ENCODE measurements at places on chromosomes 3 and 15.

GRCh38 chr3:74352166-74352565, 262.3 kb downstream of the CNTN3 start:
- H3K36me3 ChIP-seq: no peaks in the 10 kb centered on the region
- DNase-seq: no peak
- H3K27ac ChIP-seq: no peak overlapping the region
- H3K27me3 ChIP-seq: no peaks in the 10 kb centered on the region

DNA sequence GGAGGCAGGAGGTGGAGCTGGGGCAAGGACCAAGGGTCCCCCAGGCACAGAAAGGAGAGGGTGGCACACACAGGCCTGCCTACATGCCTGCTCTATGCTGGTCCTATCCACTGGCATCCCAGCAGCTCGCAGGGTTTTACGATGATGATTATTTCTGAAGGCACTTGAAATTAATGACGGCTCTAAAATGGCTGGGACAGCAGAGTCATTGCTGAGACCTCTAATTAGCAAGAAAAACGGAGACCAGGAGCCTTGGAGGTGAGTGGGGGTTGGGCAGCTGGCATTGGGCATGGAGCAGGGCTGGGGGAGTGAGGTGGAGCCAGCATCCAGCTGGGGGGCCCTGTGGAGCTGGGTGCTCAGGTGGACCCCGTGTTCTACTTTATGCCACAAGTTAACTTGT, 3.5 kb upstream of the LINGO1 start:
- H3K27me3 ChIP-seq: peaks cover 70% of the 10 kb centered on the region
- no peak overlapping the region for H3K27ac ChIP-seq
- no peak for DNase-seq
- H3K4me1 ChIP-seq: peaks cover 7% of the 10 kb centered on the region
- no peak overlapping the region for H3K4me3 ChIP-seq

DNA sequence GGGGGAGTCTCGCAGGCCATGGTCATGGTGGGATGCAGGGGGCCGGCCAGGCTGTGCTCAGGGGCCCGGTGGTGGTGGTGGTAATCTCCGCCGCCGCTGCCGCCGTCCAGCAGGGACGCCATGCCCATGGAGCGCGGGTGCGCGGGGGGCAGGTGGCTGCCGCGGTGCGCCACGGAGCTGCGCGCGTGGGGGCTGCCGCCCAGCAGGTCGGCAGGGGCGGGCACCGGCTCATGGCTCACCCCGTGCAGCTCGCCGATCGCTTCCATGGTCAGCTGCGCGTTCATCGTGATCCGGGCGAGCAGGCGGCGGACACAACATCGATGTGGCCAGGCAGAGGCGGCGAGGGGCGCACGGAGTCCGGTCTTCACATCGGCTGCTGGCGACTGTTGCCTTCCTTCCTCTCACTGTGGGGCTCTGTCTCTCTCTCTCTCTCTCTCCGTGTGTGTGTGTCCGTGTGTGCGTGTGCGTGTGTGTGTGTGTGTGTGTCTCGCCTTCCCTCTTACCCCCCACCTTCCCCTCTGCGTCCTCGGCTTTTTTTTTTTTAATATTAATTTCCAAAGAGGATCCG, 451 bp downstream of the ONECUT1 start:
- H3K4me3 ChIP-seq: peak overlapping the region; percentile 83
- peaks cover 8% of the 10 kb centered on the region for H3K4me1 ChIP-seq
- peak overlapping the region; percentile 19 for H3K27ac ChIP-seq
- H3K27me3 ChIP-seq: peaks cover 85% of the 10 kb centered on the region
- no peak for DNase-seq

DNA sequence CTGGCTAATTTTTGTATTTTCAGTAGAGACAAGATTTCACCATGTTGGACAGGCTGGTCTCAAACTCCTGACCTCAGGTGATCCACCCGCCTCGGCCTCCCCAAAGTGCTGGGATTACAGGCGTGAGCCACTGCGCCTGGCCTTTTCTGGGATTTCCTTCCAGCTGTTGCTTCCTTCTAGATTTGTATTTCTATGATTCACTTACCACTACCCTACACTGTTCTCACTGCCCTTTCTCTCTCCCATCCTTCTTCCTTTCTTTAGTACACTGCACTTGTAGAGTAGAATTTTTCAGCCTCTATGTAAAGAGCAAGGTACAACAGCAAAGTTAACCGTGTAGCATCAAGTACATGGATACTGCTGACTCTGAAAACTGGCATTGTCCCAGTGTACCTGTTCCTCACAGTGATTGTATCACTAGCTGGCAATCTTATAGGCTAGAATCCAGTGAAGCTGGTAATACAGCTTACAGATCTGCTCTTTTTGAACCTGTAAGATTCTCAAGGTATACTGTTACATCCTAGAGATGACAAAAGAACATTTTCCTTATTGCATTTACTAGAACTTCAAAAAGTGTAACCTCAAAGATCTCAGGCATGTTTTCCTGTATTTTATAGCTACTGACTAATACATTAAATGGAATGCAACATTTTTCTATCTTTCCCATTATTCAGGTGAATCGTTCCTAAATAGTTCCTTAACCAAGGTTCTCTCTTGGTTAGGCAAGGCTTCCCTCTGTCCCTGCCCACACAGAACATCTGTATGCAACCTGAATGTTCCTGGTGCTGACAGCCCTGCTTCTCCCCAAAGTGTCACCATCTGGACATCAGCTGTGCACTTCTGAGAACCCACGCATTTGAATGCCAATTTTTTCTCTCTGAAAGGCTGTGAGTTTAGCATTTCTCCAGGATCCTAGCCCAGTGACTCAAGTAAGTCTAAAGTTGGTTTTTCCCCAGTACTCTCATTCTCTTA, 74.1 kb upstream of the RAP2B start:
- H3K27me3 ChIP-seq: peaks cover 9% of the 10 kb centered on the region
- H3K4me3 ChIP-seq: no peak overlapping the region
- no peaks in the 10 kb centered on the region for H3K36me3 ChIP-seq
- H3K27ac ChIP-seq: no peak overlapping the region
- no peak for DNase-seq

GRCh38 chr3:194505791-194506415, 19.1 kb upstream of the ATP13A3 start:
- no peak overlapping the region for H3K4me3 ChIP-seq
- H3K36me3 ChIP-seq: peaks cover 3% of the 10 kb centered on the region
- no peak overlapping the region for H3K27ac ChIP-seq
- no peaks in the 10 kb centered on the region for H3K27me3 ChIP-seq
- DNase-seq: no peak
- peaks cover 6% of the 10 kb centered on the region for H3K4me1 ChIP-seq

DNA sequence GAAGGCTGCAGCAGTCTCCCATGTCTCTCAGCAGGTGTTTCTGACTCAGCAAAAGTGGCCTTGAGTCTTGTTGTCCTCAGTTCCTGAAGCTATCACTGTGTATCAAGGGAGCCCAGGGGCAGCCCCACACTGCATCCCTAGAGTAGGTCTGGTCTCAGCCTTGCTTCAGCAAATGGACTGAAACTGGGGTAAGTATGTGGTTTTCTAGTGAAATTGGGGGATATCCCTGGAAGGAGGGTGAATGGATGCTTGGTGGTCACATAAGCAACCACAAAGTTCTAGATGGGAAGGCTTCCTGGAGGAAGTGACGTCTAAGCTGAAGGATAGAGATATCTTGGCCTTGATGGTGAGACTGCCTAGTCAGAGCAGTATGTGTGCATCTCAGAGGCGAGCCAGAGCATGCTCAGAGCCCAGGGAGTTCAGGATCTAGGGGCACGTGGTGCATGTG, 38.4 kb downstream of the TMEM158 start:
- H3K36me3 ChIP-seq: no peaks in the 10 kb centered on the region
- peaks cover 25% of the 10 kb centered on the region for H3K27me3 ChIP-seq
- H3K4me3 ChIP-seq: no peak overlapping the region
- H3K4me1 ChIP-seq: peaks cover 9% of the 10 kb centered on the region
- DNase-seq: no peak
- no peak overlapping the region for H3K27ac ChIP-seq

DNA sequence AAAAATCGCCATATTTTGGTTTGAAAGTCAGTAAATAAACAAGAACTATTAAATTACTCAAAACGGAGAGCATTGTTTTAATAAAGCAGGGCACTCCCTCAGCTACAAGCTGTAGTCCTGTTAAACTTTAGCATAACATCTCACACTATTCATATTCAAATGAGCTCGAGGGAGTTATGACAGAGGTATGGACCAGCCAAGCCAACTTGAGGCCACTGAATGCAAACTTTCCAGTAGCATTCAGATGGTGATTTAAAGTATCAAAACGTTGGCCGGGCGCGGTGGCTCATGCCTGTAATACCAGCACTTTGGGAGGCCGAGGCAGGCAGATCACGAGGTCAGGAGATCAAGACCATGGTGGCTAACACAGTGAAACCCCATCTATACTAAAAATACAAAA, 132.9 kb downstream of the GABRB3 start:
- no peak for DNase-seq
- no peak overlapping the region for H3K4me3 ChIP-seq
- no peaks in the 10 kb centered on the region for H3K36me3 ChIP-seq
- no peak overlapping the region for H3K27ac ChIP-seq

GRCh38 chr3:172249039-172249438, 199.2 kb downstream of the GHSR start:
- H3K4me3 ChIP-seq: no peak overlapping the region
- peaks cover 7% of the 10 kb centered on the region for H3K36me3 ChIP-seq
- DNase-seq: no peak

DNA sequence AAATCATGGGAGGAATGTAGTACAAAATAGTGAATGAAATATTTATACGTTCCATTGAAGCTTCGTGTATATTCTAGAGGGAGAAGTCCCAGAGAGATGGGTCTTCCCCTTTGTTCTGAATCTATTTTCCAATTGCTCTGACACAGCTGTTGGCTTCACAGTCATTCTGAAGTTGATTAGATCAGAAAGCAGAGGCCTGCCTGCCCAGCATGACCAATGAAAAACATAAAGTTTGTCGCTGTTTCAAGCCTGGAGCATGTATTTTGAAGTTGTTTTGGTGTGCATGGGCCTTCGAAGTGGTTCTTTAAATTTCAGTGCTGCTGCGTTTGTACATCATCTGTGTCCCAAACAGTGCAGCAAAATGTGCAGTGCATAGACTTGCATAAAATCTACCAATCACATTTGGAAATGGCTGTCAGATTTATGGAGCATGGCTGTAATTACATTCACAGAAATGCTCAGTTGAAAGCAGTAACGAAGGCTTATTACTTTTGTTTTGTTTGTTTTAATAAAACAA, 31.0 kb upstream of the RBMS3 start:
- H3K4me1 ChIP-seq: no peaks in the 10 kb centered on the region
- no peaks in the 10 kb centered on the region for H3K36me3 ChIP-seq
- no peak for DNase-seq
- H3K27ac ChIP-seq: no peak overlapping the region
- no peaks in the 10 kb centered on the region for H3K27me3 ChIP-seq
- no peak overlapping the region for H3K4me3 ChIP-seq

DNA sequence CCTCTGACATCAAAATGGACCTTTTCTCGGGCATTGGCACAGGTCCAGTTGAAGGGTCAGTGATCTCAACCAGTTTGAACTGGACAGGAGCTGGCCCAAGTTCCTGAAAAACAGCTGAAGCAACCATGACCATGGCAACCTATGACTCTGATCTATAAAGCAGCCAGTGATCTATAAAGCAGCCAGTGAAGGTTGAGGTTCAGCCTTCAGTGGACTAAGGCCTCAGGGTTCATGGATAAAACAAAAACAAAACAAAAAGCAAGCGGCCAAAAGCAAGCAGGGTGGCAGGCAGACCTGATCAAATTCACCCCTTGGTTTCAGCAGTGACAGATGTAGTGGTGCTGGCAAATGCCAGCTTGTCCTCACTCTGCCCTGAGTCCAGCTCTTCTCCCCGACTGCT, 10.0 kb upstream of the CHRNB4 start:
- peaks cover 31% of the 10 kb centered on the region for H3K27me3 ChIP-seq
- H3K36me3 ChIP-seq: no peaks in the 10 kb centered on the region
- H3K4me3 ChIP-seq: no peak overlapping the region

- no peak overlapping the region for H3K4me3 ChIP-seq
- H3K4me1 ChIP-seq: peaks cover 5% of the 10 kb centered on the region
- DNase-seq: no peak
- H3K27ac ChIP-seq: no peak overlapping the region
Measured at GRCh38 chr3:172384836-172385235, 63.4 kb downstream of the GHSR start.

DNA sequence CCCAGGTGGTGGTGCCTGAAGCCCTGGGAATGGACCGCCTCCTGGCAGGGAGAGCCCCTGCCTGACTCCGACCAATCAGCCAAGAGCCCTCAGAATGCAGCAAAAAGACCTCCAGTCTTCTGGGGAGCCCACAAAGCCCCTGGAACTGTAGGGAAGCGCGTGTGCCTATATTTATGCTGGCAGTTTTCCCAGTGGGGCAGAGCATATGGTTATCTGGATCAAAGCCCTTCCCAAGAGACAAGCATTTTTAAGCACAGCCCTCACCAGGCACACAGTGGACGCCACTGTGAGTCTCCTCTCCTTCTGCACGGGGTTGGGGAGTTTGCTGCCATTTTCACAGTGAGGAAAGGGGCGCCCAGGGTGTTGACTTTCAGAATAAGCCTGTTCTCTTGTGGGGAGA, 80.9 kb upstream of the RPL32 start:
- H3K4me1 ChIP-seq: peaks cover 19% of the 10 kb centered on the region
- no peak overlapping the region for H3K4me3 ChIP-seq
- peak overlapping the region; percentile 75 for H3K27ac ChIP-seq
- H3K36me3 ChIP-seq: peaks cover 5% of the 10 kb centered on the region
- DNase-seq: no peak

DNA sequence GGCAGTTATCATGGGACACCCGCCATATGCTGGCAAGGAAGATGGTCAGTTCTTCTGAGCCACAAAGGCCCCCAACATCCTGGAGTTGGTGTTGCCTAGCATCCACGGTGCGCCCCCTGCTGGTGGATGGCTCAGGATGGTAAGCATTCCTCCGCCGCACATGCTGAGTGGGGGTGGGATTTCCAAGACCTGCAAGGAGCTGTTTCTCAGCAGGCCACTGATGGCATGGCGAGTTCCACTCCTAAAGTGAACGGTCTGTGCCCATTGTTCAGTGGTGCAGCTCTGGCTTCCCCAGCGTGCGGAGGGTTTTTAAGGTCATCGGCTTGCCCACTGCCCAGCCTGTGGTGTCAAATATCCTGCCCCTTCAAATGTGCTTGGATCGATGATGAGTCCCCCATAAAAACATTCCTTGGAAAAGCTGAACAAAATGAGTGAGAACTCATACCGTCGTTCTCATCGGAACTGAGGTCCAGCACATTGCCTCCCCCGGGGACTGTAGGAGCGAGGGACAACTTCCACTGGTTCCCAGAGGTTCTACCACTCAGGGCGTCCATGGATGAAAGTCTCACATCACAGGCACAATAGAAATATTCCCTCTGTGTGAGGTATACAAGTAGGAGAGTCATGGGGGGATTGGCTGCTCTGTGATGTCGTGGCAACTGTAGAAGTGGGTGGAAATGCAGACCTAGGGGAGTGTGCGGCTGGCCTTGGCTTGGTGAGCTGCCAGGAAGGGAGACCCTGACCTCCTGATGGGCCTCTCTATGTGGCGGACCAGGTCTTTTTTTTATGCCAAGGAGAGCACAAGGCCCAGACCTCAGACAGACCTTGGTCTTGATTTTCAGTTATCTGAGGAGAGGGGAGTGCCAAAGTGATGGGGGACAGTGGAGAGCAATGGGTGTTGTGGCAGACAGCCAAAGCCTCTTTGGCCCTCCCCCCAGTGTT, 102.0 kb downstream of the SNRPN start:
- DNase-seq: no peak
- H3K27me3 ChIP-seq: no peaks in the 10 kb centered on the region
- H3K4me1 ChIP-seq: no peaks in the 10 kb centered on the region
- H3K36me3 ChIP-seq: peaks cover 8% of the 10 kb centered on the region

Data from T-helper 17 cell (primary cell).